Left renal pelvis (tissue), 4 donors: ENCODE measurements at places on chromosomes 16 and 17.

- DNase-seq, result no peak
Measured at GRCh38 chr17:1746975-1747543, 4.4 kb downstream of the SERPINF2 start.

DNA sequence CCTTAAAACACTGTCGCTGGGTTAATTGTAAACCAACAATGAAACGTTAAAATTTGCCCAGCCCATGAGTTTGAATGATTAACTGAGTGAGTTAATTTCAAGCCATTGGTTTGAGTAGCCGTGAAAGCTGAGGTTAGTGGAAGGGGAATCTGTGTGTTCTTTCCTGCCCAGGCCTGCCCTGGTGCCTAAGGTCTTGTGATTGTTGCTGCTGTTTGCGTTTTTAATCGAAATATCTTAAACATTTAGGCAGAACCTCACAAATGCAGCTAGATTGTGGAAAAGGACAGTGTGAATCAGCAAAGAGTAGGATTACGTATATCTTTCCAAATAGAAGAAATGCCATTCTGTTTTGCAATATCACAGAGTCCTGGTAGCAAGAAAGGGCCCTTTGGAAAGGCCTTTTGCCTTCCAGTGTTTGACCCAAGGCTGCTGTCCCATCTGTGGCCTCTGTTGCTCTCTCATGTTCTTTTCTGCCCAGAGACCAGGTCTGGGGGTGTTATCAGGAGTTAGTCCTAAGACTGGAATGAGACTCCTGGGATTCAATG lies 113.8 kb downstream of the MSI2 start:
- no peak for DNase-seq

DNA sequence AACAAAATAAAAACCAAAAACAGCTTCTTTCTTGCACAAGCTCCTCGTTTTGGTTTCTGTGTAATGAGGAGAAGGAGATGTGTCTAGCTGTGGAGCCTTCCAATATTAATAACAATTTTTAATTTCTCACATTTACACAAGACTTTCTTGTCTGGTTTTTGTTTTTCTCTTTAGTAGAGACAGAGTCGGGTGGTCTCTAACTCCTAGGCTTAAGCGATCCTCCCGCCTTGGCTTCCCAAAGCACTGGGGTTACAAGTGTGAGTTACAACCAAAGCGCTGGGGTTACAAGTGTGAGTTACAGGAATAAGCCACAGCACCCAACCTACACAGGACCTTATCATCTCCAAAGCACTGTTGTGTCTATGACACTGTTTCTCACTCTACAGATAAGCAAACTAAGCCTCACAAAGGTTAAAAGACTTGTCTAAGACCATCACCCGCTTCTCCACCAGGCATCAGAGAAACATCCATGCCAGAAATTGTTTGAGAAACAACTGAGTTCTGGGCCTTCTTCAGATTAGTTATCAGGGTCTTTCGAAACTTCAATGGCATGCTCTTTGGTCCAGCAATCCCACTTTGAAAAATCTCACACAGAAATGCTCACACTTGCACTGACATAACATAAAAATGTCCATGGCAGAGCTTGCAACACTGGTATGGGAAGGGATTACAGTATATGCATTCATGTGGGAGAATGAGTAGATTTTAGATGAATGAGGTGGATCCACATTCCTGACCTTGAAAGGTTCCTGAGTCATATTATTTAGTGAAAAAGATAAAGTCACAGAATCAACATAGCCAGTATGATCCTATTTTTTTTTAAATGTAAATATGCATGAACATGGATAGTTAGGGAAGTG lies 3.9 kb downstream of the ABAT start:
- DNase-seq, result no peak

DNA sequence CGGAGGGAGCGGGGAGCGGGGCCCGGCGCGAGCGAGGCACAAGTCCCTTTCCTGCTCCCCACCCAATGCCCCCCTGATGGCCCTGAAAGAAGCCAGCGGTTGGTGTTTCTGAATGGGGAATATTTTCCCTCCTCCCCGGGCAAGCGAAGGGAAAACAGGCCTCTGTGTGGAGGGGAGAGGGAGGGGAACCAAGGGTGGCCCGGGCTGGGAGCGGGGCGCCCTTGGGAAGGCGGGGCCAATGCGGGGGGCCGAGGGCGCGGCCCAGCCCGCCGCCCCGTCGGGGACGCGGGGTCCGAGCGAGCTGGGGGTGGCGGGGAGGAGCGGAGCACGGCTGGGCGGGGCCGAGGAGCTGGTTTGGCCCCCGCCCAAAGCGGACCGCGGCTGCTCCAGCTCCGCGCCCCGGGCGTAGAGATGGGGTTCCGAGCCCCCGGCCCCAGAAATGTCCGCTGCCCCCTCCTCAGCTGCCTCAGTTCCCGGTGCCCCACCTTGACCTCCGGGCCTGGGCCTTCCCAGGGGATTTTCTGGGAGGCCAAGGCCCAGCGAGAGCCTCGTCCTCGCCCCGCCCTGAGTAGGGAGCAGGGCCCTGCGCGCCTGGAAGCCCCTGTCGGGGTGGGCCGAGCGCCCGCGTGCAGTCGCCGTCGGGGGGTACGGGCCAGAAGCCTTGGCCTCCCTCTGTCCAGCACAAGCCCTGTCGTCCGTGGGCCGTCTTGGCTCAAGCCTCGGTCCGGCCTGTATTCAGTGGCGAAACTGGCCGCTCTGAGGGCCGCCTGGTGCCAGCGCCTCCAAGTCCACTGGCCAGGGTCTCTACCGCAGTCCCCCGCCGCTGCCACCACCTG lies 3.9 kb upstream of the HEXIM1 start:
- DNase-seq, result no peak

- no peak for DNase-seq
Measured at GRCh38 chr16:85180827-85181738, 68.8 kb upstream of the CIBAR2 start.

DNA sequence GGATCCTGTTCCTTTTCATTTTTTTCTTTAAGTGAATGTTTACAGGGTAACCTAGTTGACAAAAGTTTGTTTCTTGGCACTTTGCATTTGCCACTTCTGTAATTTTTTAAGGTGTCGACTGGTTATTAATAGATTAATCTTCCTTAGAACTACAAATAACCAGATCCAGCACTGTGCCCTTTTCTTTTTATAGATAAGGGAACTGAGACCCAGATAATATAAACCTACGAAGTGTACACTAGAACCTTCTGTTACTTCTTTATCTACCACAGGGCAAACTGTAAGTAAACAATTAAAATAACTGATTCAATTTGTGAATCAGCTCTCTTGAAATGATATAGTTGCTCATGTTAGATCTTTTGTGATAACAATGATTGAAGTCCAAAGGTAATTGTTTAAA lies 55.4 kb downstream of the NLK start:
- no peak for DNase-seq

GRCh38 chr17:1347589-1348323 lies 52.3 kb downstream of the YWHAE start:
- DNase-seq, result no peak

DNA sequence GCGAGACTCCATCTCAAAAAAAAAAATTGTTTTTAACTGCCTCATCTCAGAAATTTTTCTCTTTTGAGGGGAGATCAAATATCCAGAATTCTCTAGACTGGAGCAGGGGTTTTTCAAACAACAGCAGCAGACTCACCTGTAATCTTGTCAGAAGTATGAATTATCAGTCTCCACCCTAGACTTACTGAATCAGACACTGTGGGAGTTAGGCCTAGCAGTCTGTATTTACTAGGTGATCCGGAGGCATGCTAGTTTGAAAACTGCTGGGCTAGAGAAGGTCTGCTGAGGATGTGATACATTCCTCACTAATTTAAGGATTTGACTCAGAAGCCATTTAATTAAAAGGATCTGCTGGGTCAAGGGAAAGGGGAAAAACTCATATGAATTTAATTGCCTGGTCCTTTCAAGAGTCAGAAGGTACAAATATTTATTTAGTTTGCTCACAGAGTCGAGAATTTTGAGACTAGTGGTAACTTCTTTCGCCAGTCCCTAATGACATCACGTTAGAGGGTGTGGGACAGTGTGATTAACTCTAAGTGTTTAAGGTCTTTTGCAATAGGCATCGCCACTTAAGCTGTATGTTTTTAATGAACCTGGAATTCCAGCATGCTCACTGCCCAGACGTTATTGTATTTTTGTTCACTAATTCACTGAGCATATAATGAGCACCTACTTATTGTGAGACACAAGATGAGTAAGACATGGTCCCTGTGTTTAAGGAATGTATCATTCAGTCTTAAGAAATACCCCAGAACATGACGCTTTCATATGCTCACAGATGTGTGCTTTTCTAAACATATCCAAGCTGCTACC lies 14.2 kb downstream of the ATP6V0A1 start:
- DNase-seq, result no peak
